Right forelimb (tissue), 1 donor: ENCODE measurements at places on chromosomes 6 and 20.

- peak; percentile 71 for DNase-seq
Measured at GRCh38 chr20:19583532-19584175, 174.4 kb upstream of the RIN2 start.

DNA sequence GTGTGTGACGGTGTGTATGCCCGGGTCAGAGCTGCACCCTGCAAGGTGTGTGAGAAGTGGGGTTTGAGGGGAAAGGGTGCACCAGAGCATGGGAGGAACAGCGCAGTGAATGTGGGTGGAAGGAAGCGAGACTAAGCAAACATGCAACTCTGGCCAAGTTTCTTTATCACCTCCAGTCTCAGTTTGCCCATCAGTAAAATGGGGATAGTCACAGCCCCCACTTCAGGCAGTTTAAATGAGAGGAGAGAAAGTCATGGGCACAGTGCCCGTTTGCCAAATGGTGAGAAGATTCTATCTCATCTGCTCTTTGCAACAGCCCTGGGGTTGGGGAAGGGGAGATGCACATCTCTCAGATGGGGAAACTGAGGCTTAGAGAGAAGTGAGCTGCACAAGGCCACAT, 12.8 kb upstream of the VSTM2L start:
- no peak for DNase-seq

DNA sequence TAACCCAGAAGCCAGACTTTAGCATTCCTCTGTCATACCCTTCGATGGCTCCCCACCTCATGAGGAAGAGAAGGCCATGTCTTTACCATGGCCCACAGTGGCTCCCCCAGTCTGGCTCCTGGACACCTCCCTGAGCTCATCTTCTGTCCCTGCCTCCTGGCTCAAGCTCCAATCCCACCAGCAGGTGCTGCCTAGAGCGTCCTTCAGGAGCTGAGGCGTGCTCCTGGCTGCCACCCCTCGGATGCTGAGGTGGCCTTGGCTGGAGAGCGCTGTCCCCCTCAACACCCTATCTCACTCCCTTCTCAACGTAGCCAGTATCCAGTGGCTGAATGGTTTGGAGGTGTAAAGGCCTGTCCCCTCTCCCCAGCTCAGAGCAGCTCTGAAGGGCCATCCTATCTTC, 47.4 kb upstream of the RANBP9 start:
- no peak for DNase-seq

DNA sequence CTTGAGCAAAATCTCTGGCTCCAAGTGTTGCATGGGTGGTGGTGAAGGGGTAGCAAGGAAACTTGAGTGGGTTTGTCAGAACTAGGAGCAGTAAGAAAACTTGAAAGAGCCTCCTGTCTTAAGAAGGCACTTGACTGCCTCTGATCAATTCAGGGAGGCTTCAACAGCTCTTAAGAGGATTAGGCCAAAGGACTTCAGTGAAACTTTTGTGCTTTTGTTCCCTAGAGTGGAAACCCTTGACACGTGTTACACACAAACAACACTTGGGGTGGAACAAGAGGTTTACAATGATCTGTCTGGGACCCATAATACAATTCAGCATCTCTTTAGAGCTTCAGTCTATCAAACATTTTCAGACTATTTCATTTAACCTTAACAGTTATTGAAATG, 80.1 kb upstream of the ARMC2 start:
- DNase-seq = no peak

DNA sequence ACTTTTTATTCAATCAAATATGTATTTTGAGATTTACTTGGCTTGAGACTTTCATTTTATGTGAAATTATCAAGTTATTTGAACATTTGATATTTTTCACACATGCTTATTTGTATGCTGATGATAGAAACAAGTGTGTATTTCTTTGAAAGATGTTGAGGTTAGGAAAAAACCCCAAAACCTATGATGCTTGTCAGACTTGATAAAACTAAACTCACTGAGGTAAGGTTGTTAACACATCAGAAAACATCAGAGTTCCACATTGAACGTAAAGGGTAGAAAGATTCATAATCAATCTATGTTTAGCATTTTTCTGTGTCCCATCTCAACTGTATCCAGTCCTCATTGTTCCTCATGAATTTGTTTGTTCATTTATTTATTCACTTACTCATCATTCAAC, 12.2 kb downstream of the SF3B5 start:
- DNase-seq = no peak

GRCh38 chr6:168535711-168536110, 94.7 kb downstream of the SMOC2 start:
- no peak for DNase-seq
